ENCODE measurements at places on chromosomes 1 and 21. TPM values are rescaled to one million over a fixed set of nuclear protein-coding genes. Genes with fewer than 3 reads are reported as not detected.

Gene CAMTA1
- total RNA-seq, result 97.5 TPM

Gene CDC73
- total RNA-seq, result 34.7 TPM

Gene GUCA2A
- total RNA-seq, result not detected

Gene ATP1A4
- not detected for total RNA-seq

Gene OR2M3
- 0.19 TPM for total RNA-seq

Gene CFHR4
- not detected for total RNA-seq

Gene LYPD8
- 0.46 TPM for total RNA-seq

Gene STRIP1
- total RNA-seq, result 25.7 TPM

Gene OR2T35
- total RNA-seq, result not detected

Gene SYTL1
- total RNA-seq, result 3.5 TPM

Gene PRDX6
- 436 TPM for total RNA-seq

Gene LCE3D
- total RNA-seq, result not detected

Gene PLA2G2F
- not detected for total RNA-seq

Gene RNF186
- total RNA-seq, result not detected

Gene CD1D
- total RNA-seq, result 4.4 TPM

Gene SPRR4
- not detected for total RNA-seq

Gene OR2M2
- total RNA-seq, result 0.14 TPM

Gene GBP7
- not detected for total RNA-seq

Gene LCE5A
- not detected for total RNA-seq

Gene C21orf91
- 14.4 TPM for total RNA-seq
